8988T (cell line): ENCODE measurements at places on chromosomes 5 and 9.

DNA sequence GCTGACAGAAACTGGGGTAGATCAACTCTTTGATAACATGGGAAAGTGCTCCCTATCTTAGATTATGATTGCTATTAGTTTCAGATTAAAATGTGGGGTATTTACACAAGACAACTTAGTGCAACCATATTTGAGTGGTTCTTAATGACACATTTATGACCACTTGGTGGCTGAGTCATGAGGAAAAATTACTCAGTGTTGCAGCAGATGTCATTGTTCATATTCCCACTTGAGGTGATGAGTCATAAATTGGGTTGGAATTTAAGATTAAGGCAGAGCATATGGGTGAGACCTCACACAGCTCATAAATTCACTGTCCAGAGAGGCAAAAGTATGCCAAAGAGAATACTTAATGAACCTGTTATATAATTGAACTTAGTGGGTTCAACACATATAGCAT, 408.3 kb downstream of the DMRT2 start:
- DNase-seq, result no peak

GRCh38 chr5:43514471-43514815, 505 bp downstream of the C5orf34 start:
- no peak for DNase-seq

DNA sequence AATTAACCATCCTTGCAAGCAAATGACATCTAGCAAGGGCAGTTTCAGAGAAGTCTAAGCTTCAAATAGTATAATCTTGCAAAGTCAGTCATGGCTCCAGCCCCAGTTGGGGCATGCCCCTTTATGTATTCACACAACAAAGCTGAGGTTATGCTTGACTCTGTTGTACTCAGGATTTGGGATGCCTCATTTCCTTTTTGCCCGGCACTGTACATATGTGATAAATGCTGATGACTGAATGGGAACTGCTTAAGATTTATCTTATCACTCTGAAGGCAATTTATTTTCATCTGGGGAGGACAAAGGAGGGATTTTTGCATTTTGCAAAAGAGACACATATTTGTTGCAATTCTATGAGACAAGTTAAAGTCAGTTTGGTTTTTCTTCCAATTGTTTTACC, 219.2 kb downstream of the TRPM3 start:
- DNase-seq, result no peak

DNA sequence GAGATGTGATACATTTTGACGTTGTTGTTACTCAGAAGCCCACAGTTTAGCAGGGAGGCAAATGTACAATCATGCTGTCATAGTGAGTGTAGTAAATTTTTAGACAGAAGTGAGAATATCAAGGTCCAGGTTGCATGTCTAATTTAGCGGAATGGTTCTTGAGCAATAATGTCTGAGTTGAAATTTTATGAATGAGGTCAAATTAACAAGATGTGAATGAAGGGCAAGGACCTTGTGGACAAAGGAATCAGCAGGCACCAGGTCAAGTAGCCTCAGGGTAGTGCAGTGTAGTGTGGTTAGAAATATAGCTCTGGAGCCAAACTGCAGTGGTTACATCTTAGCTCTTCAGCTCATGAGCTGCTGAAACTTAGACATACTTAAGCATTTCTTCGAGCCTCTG, 36.2 kb downstream of the TNFSF8 start:
- no peak for DNase-seq

- DNase-seq, result no peak
Observed at GRCh38 chr5:120072068-120072761, 391.9 kb upstream of the PRR16 start.

DNA sequence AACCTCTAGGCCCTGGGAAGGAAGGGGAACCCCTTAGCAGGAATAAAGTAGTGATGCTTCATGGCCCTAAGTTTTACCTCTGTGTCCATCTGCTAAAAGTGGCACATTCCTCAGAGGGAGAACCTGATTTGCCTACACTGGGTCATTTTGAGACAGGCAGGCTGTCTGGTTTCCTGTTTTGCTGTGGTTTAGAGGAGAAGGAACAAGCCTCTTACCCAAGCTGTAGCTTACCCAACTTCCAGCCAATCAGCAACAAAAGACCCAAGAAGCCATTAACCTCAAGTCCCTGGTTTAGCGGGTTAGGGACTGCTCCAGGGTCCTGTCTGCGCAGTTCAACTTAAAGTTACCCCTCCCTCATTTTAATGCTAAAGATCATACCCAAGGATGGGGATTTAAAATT, 411.0 kb downstream of the MAT2B start:
- DNase-seq, result no peak

- DNase-seq, result peak; percentile 97
Observed at GRCh38 chr9:96217754-96218693, 84.0 kb downstream of the HSD17B3 start.

- DNase-seq, result no peak
Observed at GRCh38 chr5:138829341-138829740, 45.8 kb downstream of the LRRTM2 start.

DNA sequence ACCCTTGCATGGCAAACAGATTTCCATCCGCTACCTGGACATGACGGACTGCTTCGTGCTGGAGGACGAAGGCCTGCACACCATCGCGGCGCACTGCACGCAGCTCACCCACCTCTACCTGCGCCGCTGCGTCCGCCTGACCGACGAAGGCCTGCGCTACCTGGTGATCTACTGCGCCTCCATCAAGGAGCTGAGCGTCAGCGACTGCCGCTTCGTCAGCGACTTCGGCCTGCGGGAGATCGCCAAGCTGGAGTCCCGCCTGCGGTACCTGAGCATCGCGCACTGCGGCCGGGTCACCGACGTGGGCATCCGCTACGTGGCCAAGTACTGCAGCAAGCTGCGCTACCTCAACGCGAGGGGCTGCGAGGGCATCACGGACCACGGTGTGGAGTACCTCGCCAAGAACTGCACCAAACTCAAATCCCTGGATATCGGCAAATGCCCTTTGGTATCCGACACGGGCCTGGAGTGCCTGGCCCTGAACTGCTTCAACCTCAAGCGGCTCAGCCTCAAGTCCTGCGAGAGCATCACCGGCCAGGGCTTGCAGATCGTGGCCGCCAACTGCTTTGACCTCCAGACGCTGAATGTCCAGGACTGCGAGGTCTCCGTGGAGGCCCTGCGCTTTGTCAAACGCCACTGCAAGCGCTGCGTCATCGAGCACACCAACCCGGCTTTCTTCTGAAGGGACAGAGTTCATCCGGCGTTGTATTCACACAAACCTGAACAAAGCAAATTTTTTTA, 242.9 kb downstream of the MARCHF11 start:
- DNase-seq, result no peak

DNA sequence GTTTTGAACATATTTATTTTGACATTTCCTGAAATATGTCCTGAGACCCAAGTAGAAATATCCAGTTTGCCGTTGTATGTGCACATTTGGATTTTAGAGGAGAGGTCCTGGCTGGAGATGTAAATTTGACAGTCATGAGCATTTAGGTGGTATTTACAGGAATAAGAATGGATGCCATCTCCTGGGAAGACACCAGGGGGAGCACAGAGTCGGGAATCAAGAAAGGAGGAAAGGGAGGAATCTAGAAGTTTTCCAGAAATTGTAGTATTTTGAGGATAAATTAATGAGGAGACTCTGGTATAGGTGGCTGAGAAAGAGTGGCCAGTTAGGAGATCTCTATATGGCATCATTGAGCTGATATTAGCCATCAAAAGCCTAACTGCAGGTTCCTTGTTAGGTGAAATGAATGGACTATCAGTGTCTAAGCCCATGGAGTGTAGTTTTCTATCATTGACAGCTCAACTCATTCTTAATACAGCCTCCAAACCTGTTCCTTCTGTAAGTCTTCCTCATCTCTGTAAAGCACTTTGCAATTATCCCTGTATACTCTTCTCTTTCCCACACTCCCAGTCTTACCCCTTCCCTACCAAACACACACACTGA, 7.2 kb downstream of the GAPT start:
- no peak for DNase-seq

DNA sequence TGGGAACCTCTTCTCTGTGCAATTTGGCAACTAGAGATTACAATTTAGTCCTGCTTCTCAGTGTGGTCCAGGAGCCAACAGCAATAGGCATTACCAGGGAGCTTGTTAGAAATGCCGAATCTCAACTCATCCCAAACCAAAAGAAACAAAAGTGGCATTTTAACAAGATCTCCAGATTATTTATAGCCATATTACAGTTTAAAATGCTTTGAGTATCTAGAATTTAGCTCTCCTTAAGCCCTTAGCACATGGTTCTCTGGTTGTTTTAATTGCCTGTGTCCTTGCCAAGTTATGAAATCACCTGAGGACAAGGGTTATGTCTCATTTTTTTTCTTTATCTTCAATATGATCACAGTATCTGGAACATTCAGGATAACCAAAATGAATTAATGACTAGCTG, 51.6 kb upstream of the TAS2R1 start:
- DNase-seq, result no peak

- DNase-seq, result no peak
Observed at GRCh38 chr5:124920909-124921666, 174.6 kb upstream of the ZNF608 start.

DNA sequence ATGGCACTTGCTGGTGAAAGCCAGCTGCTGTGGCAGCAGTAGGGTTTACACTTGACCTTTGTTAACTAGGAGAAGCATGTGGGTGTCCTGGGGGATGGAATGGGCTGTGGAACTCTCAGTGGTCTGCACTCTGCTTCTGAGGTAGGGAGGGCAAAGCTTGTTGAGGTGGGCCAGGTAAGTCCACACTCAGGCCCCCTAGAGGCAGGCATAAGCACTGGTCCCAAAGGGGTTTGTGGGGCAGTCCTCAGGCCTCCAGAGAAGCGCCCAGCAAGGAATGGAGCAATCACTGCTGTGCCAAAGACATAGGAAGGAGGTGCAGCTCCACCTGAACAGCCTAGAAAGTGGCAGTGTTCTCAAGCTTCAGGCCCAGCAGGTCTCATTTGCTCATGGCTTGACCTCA, 34.7 kb downstream of the INSL4 start:
- DNase-seq, result no peak

- DNase-seq, result no peak
Observed at GRCh38 chr5:160835818-160836528, 16.0 kb downstream of the ATP10B start.

GRCh38 chr9:35882263-35882848, 12.2 kb upstream of the OR13J1 start:
- DNase-seq, result no peak

GRCh38 chr5:60207040-60207439, 313.5 kb upstream of the PDE4D start:
- DNase-seq, result no peak

DNA sequence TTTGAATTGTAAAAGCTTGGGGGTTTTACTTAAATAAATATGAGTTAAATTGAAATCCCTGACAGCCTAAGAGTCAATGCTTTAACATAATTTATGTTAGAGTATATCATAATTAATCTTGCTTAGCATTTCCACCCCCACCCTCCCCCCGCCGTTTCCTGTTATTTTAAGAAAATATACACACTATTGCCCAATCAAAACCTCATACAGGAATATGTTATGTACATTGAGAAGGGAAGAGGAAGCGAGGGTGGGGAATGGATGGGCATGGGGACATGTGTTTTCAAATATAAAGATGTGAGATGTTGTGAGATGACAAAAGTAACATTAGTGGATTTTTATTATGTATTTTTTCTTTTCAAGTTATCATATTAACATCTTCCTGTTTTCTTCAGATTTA, 561.1 kb upstream of the MEF2C start:
- DNase-seq, result no peak

- no peak for DNase-seq
Observed at GRCh38 chr9:21030389-21031035, 928 bp downstream of the HACD4 start.

DNA sequence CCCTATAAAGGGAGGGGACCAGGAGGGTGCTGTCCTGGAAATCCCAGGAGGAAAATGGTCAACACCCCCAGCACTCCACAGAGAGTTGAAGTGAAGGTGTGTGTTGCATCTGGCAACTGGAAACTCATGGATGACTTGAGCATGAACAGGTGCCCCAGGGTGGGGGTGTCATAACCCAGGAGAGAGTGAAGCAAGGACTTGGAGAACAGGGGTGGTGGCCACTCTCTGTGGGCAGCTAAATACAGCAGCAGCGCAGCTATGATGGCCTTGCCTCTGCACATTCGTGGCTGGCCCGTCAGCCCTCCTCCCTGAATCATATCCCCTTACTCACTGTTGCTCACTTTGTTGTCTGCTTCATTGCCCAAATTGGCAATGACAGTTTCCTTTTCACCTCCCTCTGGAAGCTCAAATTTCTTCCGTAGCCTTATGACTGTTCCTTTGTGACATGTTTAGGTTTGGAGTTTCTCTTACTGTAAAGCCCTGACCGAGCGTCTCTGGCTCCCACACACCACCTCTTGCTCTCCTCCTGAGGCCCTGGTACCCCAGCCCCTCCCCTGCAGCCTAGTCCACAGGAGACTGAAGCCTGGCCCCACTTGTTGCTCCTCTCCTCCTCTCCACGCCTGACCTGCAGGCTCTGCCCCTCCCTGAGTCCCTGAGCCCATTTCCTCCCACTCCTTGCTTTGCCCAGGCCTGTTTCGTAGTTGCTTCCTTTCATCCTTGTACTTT, 185.8 kb downstream of the CD180 start:
- no peak for DNase-seq

DNA sequence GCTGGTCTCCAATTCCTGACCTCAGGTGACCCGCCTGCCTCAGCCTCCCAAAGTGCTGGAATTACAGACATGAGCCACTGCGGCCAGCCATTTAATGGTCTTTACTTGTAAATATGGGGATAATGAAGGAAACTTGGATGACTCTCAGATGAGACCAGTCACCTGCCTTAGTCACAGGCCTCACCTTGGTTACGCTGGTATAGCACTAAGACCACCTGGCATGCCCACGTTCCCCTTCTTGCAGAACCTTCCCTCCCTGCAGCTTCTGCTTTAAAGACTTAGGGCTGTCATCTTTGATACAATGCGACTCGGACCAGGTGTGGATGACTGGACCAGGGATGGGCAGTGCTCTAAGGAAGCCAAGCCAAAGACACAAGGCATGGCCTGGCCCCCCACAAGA, 629.9 kb downstream of the CCDC171 start:
- no peak for DNase-seq

DNA sequence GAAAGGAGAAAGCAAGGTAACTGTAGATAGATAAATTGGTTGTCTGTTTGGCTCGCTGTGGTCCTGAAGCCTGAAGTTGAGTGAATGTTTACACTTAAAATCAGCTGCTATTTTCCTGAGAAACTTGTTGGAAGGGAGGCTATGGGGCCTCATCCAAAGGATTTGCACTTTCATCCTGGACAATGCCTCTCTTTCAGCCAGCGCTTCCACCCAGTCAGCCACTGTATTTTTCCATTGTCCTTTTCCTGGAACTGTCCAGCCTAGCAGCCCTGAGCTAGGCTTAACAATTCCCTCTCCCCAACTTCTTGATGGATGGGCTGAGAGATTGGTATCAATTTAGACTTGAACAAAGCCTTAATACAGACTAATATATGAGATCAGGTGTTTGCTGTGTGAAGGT, 429.2 kb downstream of the DMAC1 start:
- no peak for DNase-seq

DNA sequence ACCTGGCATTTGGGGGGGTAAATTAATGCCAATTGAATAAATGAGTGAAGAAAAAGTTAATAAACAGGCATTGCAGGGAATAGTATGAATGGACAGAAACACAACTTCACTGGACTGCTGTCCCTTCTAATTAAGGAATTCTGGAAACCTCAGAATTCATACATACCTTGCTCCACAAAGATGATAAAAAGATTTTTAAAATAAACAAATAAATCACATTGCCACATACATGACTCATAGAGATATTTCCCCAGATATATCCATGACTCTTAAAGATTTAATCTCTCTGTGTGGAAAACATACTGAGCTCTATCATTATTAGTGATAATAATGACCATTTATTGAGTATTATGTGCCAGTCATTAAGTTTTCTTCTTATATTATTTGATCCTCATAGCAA, 469.0 kb upstream of the MEF2C start:
- DNase-seq, result no peak
